ENCODE measurements at places on chromosomes 3 and 15.

DNA sequence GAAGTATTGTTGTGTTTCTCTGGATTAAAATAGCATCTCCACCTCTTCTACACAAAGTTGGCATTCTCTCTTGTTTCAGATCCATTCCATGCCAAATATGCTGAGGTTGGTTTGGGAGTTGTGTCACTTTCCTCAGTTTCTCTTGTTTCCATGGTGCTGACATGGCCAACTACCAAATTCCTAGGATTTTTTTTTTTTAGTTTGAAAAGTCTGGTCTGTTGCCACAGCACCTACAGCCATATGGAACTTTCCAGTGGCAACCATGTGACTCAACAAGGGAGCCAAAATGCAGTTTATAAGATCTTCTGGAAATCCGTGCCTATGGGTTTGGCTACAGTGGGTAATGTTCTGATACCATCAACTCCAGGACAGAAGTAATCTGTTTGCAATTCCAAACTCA is 96.0 kb upstream of the CLSTN2 start:
- DNase-seq: no peak

- no peak for DNase-seq
These were observed 193.1 kb upstream of the DCBLD2 start for GRCh38 chr3:99094606-99095005.

DNA sequence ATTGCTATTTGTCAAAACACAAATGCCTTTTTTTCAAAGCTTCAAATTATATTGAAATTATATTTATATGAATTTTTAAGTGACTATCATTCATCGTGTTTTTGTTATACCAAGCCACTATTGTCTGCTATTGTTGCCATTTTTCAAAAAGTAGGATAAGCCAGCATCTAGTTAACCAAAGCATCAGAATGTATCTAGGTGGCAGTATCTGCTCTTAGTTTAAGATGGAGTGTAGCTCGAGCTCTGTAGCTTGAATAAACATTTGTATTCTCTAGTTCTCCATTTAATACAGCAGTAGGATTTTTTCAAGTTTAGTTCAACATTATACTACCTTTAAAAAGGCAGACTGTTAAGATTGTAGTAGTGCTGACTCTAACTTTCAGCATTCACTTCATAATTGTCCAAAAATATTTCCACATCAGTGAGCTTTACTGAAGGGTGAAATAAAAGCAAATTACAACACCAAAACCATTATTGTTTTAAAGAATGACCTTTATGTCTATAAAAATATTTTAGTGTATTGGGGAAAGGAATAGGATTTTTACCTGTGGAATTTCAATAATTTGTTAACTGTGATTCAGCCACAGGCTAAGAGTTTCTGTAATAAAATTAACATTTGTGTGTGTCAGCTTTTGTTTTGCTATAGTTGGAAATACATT is 19.6 kb upstream of the C15orf61 start:
- DNase-seq: no peak

DNA sequence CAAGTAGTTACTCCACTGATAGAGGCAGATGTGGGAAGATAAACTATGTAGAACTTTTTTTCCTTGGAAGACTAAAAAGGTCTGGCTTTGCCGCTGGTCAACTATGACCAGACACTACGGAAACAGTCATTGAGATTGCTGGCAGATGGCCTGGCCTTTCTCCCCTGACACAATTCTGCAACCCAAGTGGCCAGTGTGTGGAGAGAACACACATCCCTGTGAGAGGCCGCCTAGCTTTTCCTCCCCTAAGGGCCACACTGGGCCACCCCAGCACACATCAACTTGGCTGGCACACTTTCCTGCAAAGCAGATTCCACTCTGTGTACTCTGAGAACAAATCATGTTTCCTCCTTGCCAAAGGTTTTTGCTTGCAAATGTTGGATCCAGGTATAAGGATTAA is 10.4 kb upstream of the TJP1 start:
- DNase-seq: no peak

DNA sequence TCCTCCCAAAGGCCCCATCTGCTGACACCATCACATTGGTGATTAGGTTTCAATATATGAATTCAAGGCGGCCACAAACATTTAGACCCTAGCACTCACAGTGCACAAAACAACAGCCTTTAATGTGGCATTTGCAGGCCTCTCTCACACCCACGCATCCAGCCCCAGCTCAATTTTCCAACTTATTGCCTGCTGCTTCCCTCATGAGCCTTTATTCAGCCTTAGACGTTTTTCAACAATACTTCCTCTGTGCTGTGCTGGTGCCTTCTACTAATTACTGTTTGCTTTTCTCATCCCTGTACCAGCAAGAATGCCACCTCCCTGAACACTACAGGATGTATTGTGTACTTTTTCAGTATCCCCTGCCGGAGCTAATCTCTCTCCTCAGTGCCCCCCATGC is 334.6 kb downstream of the GABRB3 start:
- no peak for DNase-seq

GRCh38 chr3:17730318-17730967 is 12.0 kb downstream of the TBC1D5 start:
- DNase-seq: no peak

DNA sequence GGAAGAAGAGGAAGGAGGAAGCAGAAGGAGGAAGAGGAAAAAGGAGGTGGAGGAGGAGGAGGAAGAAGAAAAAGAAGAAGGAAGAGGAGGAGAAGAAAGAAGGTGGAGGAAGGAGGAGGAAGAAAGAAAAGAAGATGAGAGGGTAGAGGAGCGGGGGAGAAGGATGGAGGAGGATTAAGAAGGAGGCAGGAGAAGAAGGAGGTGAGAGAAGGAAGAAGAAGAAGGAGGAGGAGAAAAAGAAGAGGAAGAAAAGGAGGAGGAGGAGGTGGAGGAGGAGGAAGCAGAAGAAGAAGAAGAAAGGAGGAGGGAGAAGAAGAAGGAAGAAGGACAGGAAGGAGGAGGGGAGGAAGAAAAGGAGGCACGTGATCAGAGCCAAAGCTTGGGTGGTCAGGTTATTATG is 37.3 kb upstream of the PRTG start:
- DNase-seq: no peak

DNA sequence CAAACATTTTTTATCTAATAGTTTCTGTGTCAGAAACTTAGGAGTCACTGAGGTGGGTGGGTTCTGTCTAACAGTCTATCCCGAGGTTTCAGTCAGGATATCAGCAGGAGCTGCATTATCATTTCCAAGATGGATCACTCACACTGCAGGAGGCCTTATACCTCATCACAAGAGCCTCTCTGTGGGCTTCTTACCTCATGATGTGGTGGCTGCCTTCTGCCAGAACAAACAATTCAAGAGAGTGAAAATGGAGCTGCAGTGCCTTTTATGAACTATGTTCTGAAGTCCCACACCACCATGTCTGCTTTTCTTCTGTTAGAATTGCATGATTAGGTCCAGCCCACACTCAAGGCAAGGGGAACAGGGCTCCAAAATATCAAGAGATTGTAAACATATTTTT is 27.9 kb downstream of the RFX7 start:
- DNase-seq: no peak
